ENCODE measurements at places on chromosomes 13 and 19. TPM values are rescaled to one million over a fixed set of nuclear protein-coding genes. Genes with fewer than 3 reads are reported as not detected.

- DNase-seq, result no peak
Measured at GRCh38 chr13:110250258-110250891, 56.6 kb downstream of the COL4A1 start.

DNA sequence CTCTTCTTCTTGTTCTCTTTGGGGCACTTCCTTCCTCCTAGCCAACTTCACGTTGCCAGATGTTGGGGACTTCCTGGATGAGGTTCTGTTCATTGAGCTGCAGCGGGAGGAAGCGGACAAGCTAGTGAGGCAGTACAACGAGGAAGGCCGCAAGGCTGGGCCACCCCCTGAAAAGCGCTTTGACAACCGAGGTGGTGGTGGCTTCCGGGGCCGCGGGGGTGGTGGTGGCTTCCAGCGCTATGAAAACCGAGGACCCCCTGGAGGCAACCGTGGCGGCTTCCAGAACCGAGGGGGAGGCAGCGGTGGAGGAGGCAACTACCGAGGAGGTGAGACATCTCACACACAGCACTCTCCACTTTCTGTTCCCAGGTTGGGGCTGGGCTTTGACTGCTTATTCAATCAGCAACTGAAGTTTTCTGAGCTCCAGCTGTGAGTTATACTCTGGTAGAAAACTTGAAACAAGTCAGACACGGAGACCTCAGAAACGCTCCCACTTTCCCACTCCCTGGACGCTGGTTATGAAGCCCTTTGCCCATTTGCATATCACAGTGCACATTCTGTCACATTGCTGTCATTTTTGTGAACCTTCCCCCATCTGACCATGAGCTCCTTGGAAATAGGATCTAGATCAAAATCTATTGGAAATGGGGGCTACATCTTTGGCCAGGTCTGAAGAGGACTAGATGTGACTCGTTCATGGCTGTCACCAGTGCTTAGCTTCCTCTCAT, 7.2 kb upstream of the CCDC97 start:
- DNase-seq, result no peak

- no peak for DNase-seq
Measured at GRCh38 chr13:46475541-46475991, 77.4 kb upstream of the LRCH1 start.

- no peak for DNase-seq
Measured at GRCh38 chr19:2869618-2870017, 2.5 kb downstream of the ZNF556 start.

- no peak for DNase-seq
Measured at GRCh38 chr13:46778890-46779289, 18.1 kb downstream of the ESD start.

DNA sequence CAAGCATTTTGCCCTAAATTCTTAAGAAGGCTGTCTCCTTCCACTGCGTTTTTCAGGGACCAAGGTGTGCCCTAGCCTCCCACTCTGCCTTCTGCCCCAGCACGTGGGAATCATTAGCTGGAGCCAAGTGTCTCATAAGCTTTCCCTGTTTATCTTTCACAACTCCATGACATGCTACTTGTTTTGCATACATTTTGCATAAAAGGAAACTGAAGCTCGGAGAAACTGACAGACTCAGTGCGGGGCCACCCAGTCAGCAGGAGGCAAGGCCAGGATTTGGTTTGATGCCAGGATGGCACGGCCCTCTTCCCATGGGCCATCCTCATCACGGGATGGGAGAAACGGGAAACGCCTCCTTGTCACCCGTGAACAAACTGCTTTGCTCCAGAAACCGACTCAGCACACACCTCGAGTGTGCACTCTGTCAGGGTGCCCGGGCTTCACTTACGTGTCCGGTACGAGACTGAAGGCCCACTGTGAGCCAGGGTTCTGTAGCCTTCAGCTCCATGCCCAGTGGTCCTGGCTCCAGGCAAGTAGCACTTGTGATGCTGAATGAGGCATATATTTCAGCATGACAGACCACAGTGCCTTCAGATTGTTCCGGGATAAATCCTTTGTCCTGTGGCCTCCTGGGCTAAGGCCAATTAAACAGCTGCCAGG, 9.6 kb downstream of the CEBPA start:
- DNase-seq, result no peak

DNA sequence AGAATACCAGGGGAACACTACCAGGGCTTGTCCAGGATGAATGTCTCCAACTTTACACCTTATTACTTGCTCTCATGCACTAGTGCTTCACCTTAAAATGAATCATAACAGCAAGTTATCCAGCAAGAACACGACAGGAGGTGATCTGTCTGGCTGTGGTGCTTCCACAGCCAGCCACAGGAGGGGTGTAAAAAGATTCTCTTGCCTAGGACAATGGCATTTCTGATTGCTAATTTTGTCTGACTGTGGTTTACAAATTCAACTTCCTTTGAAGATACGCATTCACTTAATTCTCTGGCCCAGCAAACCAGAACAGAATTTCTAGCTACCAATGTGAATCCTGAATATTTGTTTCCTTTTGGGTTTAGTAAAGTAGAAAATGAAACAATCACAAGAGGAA, 23.1 kb upstream of the COG3 start:
- no peak for DNase-seq

- no peak for DNase-seq
Measured at GRCh38 chr19:18098891-18099622, 1.5 kb downstream of the MAST3 start.

GRCh38 chr19:10687518-10688288, 13.5 kb upstream of the QTRT1 start:
- no peak for DNase-seq

GRCh38 chr19:3194106-3195087, 8.7 kb downstream of the NCLN start:
- DNase-seq, result no peak

- no peak for DNase-seq
Measured at GRCh38 chr19:45040059-45040771, 1.4 kb downstream of the CLASRP start.

GRCh38 chr13:114323349-114323748, 9.0 kb downstream of the CHAMP1 start:
- DNase-seq, result no peak

- DNase-seq, result no peak
Measured at GRCh38 chr13:94177041-94177440, 302.4 kb downstream of the DCT start.

- no peak for DNase-seq
Measured at GRCh38 chr19:31146015-31146414, 203.2 kb downstream of the TSHZ3 start.

The FUT1 gene
- total RNA-seq, result 6.4 TPM

The ATP8B3 gene
- total RNA-seq, result 1.5 TPM

The KL gene
- 0.41 TPM for total RNA-seq

The TMEM59L gene
- 1.6 TPM for total RNA-seq

The ZNF331 gene
- 8.3 TPM for total RNA-seq

The CEACAM20 gene
- total RNA-seq, result not detected

The TMEM161A gene
- 22.0 TPM for total RNA-seq
